RPMI8226 (cell line): ENCODE measurements at places on chromosomes 2 and 18.
A peak's percentile ranks its signal among the peaks of the same experiment; 100 is the strongest.

- DNase-seq, result no peak
These were observed 14.4 kb downstream of the ELAC1 start for GRCh38 chr18:50982086-50982801.

GRCh38 chr18:79580498-79581171 lies 99.0 kb upstream of the CTDP1 start:
- DNase-seq, result no peak

GRCh38 chr2:235141411-235142128 lies 189.8 kb downstream of the SH3BP4 start:
- DNase-seq, result no peak

- peak; percentile 81 for DNase-seq
These were observed 1.2 kb downstream of the CFLAR start for GRCh38 chr2:201116959-201117734.

DNA sequence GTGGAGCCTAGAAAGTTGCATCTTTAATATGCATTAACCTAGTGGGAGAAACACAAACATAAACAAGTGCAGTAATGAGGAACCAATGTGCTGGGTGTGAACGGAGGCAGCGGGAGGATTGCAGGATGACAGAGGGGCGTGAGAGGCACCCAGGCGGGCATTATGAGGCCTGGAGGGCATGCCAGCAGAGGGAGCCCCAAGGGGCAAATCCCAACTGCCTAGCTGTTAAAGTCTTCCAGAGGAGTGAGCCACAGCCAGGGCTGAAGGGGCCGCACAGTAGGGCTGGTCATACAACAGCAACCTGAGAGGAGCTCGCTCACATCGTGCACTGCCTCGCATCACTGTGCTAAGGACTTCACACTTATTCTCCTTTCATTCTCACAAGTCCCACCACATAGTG lies 13.3 kb upstream of the PRELID3A start:
- peak; percentile 48 for DNase-seq

DNA sequence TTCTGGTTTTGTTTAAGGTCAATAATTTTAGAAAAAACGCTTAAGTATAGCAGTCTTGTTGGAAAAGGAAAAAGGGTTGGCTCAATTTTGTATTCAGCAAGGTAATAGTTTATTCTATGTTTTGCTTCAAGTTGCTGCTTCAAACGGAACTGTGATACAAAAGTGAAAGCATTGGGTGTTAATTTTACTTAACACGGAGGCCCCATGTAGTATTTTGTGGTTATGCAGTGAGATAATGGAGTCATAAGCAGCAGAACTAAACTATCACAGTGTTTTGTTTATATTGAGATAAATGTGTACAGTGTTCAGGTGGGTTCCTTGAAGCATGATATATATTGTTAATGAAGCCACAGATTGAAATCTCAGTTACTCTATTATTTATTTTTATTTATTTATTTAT lies 67.0 kb upstream of the LYPD6B start:
- no peak for DNase-seq

DNA sequence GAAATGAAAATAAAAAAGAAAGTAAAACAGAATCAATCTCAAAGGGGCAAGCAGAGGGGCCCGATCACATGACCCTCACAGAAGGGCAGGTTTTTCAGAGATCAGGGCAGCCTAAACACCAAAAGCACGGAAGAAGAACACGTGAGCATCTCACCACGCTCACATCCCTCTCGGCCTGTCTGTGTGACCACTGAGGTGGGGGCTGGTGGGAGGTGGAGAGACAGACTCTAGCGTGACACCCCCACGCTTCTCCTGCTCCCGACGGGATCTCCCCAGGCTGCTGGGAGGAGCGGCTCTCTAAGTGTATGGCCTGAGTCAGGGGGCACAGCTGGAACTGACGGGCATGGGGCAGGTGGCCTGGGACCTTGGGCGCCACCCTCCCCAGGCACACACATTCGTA lies 23.5 kb upstream of the MTERF4 start:
- DNase-seq, result no peak

- no peak for DNase-seq
These were observed 57.0 kb downstream of the MAIP1 start for GRCh38 chr2:200012401-200012800.

DNA sequence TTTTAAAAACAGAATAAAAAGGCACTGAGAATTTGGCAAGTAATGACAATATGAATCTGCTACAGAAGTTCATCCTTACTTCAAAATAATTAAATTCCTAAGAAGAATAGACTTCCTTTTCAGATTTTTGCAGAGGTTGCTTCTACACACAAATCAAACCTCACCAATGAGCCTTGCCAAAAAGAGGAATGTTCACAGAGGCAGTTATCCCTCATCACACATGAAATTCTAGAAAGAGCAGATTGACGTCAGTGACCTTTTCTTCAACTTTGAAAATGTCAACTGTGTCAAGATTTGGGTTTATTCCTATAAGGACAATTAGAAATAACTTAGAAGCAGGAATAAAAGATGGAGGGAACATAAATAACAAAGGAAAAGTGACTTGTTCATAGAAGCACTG lies 64.6 kb downstream of the MBD2 start:
- no peak for DNase-seq

- DNase-seq, result no peak
These were observed 143.6 kb downstream of the ALPK2 start for GRCh38 chr18:58484989-58485981.

DNA sequence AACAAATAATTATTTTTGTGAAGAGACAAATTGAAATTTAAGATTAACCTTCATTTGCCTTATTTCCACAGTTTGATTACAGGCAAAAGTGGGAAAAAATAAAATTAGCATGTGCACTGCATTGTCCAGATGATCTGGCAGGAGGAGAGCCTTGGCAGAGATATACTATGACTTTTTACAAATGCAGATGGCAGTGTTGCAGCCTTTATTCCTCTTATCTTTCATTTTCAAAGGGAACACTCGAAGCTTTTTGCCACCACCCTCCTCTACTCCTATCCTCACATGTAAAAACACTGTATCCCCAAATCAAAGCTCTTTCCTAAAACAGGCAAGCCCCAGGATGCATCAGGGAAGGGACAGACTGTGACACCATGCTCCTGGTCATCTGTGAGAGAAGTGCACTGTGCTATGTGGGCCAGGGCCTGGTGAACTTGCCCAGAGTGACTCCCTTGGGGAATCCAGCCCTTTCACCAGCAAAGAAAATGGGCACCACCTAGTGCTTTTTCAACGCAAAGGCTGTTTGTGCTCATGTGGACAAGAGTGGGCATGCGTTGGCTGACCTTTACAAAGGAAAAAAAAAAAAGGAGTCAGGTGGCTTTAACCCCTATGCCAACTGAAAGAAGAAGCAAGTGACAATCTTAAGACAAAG lies 74.7 kb upstream of the ETAA1 start:
- peak; percentile 54 for DNase-seq

DNA sequence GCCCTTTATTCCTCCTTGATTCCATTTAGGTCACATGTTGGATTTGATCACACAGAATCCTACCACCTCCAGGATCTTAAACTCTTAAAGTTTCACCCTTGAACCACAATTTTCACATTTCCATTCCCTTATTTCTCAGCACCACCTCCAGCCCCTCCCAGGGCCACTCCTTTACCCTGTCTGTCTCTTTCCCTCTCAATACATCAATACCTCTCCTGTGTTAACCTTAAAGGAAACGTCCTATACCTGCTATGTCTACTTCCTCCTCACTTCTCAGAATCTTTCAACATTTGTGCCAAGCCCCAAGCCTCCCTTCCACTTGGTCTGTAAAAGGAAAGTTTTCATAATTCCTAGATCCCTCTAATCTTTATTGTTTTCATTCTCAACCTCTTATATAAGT lies 158.8 kb downstream of the BAZ2B start:
- no peak for DNase-seq

GRCh38 chr2:64363848-64364247 lies 90.1 kb upstream of the LGALSL start:
- DNase-seq, result peak; percentile 19

GRCh38 chr2:176081376-176081836 lies 2.4 kb downstream of the EVX2 start:
- no peak for DNase-seq

DNA sequence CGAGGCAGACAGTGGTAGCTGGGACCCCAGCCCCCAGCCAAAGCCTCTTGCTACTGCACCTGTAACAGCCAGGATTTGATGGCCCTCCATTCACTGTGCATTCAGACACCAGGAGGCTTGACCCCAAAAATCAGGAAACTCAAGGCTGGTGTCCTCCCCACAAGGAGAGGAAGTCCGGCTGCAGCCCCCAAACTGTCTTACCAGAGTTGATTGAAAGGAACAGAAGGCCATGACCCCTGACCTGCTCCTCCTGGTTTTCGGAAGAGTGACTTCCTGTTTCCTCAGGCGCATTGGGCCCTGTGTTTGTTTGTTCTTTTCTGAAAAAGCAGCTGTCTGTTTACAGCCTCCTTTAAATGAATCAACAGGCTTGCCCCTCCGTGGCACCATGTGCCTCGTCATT lies 111.6 kb downstream of the RNF144A start:
- no peak for DNase-seq

DNA sequence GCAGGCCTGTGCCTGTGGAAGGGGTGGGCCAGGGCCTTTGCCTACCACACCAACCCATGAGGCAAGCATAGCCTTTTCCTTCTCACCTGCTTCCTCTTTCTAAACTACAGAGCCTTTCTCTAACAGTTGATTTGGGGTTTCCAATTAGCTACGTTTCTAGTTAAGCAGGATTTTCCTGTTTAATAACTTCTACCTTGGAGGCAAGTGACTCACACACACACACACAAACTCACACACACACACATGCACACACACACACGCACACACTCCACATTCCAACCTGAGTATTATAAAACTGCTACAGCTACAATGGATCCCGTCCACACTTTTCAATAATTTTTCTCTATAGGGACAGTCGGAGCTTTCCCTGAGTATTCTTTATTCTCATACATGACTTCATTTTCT lies 84.9 kb downstream of the SOX11 start:
- no peak for DNase-seq

- no peak for DNase-seq
These were observed 34.9 kb downstream of the BCL2L11 start for GRCh38 chr2:111155610-111156009.

DNA sequence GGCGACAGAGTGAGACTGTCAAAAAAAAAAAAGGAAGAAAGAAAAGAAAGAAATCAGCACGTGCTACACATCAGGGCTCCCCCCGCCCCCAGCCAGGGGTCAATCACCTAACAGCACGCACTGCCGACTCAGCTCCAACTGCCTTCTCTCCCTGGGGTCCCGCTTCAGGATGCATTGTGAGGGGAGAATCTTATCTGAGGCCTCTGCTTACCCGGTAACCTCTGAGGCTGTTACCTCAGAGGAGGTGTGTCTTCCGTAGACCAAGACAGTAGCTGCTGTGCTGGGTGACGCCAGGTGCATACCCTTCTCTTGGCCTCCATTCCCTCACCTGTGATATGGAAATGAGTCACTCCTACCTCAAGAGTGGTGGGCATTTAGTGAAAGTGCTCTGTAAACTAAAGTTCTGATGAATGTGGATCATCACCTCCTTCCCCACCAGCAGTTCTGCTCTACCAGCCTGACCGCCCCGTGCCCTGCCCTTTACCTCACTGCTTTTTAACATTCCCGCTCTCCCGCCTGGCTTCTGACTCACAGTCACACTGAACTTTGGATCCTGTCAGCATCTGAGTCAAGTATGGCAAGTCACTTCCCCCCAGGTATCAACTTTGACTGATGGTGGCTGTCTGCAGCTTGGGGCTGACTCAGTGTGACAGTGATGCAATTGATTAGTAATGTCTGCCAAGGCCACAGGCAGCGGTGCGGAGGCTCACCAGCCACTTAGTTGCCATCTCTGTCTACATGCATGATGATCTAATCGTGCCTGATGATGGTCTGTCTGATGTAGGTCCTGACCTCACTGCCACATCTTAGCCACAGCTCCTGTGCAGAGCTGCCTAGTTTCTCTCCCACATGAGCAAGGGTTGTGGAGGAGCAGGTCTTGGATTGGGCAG lies 20.1 kb downstream of the ARID5A start:
- DNase-seq, result no peak

GRCh38 chr18:29556070-29556469 lies 1379.1 kb upstream of the CDH2 start:
- no peak for DNase-seq

GRCh38 chr2:96114546-96114902 lies 1.8 kb downstream of the ADRA2B start:
- DNase-seq, result no peak

DNA sequence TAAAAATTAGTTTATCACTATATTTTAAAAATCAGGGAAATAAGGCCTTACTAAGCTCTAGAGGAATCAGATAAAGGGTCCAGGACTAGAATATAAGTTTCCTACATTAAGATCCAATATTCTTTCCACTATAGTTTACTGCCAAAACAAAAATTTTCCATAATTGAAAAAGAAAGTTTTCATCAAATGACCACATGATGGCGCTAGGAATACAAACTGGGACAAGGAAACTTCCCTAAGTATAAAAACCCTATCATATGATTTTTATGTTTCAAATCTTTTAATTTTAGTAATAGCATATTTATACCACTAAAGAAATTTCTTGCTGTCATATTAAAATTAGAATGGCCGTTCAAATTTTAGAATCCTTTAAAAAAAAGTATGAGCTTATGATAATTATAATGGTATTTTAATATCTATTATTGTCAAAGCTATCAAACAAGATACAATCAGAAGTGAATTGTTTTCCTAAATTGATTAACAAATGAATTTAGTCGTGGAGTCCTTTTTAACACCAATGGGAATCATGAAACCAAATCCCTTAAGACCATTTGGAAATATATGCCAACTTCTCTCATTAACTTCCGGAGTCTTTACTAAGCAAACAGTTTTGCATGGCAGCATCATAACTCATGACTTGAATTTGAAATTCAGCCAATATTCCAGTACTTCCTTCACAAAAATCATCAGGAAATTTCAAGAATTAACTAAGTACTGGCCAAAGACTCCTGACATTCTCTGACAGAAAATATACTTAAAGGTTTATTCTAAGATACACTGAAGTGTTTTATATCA lies 70.3 kb downstream of the SCN1A start:
- DNase-seq, result peak; percentile 15

GRCh38 chr18:26181343-26181826 lies 44.9 kb upstream of the TAF4B start:
- DNase-seq, result peak; percentile 87

DNA sequence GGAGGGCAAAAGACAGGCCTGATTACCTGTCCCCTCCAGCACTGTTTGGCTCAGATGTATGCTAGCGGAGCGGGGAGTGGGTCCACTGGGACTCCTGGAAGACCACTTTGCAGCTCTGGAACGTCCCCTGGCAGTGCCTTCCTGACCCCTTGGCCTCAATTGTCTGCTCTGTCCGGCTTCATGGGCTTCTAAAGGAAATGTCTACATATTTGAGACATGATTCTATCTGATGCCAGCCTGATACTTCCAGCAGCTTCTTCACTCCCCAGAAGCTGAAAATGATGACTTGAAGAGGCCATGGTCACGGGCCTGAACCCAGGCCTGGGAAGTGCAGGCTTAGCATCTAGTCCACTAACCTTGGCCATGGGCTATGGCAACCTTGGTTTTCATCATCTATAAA lies 112.1 kb downstream of the ACAA2 start:
- DNase-seq, result no peak

DNA sequence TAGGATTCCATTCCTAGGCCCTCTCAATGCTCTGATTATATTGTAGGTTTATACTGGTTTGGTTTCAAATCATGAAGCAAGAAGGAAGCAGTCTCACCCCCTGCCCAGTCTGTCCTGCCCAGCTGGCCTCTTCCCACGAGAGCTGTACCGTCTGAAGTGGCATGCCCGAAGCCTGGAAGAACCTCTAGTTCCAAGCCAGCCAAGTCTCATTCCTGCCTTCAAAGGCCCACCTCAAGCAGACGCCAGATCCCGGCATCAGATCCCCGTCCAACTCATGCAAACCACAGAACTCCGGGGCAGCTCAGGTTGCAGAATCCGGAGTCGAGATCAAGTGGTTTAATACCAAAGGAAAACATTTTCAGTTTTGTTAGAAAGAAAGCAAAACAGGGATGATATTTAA lies 234.4 kb downstream of the LPIN1 start:
- DNase-seq, result no peak
